Stimulated activated CD4-positive, alpha-beta T cell treated with anti-CD3 and anti-CD28 coated beads, Interleukin-2, amount 100 ng/mL, for 24 hours (primary cell): ENCODE measurements at places on chromosomes 3 and 15.
A peak's percentile ranks its signal among the peaks of the same experiment; 100 is the strongest.

DNA sequence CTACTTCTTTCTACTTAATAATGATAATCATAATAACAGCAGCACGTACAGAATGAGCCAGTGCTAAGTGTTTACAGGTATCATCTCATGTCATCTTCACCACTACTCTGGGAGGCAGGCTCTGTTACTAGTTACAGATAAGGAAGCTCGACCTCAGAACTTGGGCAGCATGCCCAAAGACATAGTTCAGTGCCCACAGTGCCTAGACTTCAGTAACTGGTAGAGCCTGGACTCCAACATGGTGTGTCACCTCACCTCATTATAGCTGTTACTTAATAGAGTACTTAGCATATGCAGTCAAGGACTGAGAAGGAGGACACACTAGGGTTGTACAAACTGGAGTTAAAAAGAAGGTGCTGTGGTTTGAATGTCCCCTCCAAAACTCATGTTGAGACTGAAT lies 7.6 kb downstream of the GADL1 start:
- DNase-seq: no peak

DNA sequence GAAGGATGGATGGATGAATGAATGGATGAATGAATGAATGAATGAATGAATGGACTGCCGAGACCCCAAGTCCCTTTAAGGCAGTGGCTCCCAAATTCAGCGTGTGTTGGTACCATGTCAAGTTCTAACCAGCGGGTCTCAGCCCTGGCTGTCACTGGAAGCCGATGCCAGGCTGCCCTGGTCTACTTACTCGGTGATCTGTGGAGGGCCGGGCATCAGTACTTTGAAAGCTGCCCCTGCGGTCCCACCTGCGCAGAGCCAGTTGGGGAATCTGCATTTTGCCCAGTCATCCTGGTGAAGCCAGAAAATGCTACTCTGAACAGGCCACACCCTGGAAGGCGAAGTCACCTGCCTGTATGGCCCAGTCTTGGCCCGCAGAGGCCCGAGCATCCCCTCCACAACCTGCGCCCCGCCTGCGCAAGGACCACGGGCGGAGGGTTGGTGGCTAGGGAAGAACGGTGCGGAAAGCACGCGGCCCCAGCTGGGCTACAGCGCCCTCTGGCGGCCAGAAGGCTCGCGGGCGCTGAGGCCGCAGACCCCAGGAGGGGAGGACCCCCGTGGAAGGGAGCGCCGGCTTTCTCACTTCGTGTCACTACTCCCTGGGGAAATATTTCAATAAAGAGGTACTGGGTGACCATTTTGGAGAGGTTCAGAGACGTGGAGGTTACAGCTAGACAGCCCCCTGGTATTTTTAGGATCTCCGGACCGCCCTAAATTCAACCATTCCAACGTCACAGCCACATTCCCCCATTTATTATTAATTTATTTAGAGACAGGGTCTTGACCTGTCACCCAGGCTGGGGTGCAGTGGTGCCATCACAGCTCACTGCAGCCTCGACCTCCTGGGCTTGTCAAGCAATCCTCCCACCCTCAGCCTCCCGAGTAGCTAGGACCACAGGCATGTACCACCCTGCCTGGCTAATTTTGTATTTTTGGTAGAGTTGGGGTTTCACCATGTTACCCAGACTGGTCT lies 34.9 kb downstream of the PRKCD start:
- DNase-seq: peak; percentile 72

DNA sequence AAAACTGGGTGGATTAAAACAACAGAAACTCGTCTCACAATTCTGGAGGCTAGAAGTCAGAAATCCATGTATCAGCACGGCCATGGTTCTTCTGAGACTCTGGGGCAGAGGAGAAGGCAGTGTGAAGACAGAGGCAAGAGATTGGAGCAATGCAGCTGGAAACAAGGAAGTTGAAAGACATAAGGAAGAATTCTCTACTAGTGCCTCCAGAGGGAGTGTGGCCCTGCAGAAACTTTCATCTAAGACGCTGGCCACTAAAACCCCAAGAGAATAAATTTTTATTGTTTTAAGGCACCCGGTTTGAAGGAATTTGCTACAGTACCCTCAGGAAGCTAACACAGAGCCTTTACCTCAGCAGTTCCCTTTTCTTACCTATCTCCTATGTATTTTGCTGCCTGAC lies 1012.2 kb upstream of the CADM2 start:
- DNase-seq: no peak

DNA sequence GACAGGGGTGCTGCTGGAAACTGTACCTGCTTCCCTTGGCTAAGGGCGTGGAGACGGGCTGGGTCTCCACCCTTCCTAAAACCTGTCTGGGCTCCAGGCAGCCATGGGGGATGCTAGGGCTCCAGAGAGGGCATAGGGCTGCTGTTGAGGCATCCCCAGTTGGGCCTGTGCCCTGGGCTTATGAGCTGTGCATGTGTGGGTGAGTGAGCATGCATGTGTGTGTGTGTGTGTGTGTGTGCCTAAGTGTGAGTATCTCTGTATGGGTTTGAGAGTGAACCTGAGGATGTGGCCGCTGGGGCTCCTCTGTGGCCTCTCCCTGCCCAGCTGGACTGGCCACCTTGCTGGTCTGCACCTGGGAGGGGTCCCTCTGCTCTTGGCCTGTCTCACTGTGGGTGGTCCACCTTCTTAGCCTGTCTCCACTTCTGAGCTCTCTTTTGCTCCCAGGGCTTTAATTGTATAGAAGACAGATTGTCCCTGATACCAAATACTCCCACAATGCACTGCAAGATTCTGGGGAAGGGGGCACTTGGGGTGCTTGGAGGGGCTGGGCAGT lies 11.9 kb upstream of the TMEM115 start:
- DNase-seq: no peak

DNA sequence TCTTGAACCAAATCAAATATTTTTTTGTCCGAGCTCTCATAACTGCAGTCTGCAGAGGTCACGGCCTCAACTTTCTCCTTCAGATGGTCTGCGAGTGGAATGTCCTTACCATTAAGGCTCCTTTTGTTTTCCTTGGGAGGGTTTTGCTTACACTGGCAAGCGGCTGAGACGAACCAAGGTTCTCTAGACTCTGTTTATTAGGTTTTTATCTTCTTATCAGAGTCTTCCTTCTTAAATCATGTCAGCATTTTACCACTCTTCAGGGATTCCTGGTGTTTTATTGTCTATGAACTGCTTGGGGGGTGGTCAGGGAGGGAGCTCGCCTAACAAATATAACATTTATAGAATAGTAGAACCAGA lies 773.7 kb upstream of the NR2F2 start:
- no peak for DNase-seq

GRCh38 chr3:113623324-113623723 lies 73.1 kb downstream of the USF3 start:
- no peak for DNase-seq

- DNase-seq: no peak
Observed at GRCh38 chr3:46168583-46169345, 39.3 kb downstream of the CCR1 start.

DNA sequence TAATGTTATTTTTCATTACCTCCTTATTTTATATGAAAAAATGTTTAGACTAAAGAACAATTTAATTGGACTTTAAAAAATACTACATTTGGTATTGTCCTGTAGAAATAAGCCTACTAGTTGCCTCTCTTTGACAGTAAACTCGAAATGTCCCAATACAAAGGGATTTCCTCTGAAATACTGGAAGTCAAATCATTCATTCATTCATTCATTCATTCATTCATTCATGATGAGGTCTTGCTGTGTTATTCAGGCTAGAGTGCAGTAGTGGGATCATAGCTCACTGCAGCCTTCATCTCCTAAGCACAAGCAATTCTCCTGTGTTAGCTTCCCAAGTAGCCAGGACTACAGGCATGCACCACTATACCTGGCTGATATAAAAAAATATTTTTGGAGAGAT lies 50.6 kb upstream of the PYGO1 start:
- DNase-seq: no peak

DNA sequence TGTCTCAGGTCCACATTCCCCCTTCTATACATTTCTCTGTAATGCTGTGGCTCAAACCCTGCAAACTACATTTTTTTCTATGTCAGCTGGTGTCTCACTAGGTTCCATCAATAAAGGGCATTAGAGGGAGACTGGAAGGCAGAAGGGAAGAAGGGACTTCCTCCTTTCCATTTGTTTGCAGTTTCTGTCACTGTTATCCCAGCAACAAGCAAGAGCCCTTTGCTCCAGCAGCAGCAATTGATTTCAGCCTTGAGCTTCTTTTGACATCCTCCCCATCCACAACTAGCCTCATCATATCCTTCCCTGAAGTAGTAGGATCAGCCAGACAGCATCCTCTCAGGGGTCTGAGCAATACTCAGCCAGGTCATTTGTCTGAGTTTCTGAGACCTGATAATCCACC lies 5.3 kb upstream of the NCK1 start:
- DNase-seq: no peak

GRCh38 chr3:142723665-142723967 lies 218 bp upstream of the TRPC1 start:
- no peak for DNase-seq

- peak; percentile 26 for DNase-seq
Observed at GRCh38 chr3:180680097-180680430, 775 bp upstream of the CCDC39 start.

GRCh38 chr3:128760881-128761280 lies 34.9 kb downstream of the RAB7A start:
- DNase-seq: no peak

DNA sequence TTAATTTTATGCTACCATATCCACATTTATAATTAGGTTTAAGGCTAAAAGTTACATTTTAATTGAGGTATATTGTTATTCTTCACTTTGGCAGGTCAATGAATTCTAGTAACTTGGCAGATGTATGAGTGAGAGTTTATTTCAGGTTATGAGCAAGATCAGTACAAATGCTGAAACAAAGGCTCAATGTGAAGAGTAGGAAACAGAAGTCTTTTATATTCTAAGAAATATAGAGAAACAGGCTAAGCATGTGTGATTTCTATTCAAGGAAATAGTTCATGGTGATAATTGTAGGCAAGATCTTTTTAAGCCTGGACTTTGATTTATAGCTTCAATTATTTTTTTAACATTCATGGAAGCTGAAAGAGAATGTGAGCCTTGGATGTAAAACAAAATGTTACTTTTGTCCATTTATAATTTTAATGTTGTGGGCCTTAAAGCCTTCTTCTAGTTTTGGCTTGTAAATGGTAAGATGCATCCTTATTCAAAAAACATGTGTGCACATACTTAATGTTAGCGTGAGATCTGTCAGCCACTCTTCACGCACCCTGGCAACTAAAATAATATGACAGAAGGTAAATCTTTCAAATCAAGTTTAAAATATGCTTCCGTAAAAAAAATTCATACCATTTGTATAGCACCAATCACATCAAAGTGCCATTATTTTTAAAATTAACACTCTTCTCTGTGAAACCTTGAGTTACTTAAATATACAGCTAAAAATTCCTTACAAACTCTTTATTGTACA lies 22.8 kb upstream of the OSTN start:
- DNase-seq: no peak

GRCh38 chr3:156461889-156462288 lies 93.0 kb downstream of the SSR3 start:
- no peak for DNase-seq

DNA sequence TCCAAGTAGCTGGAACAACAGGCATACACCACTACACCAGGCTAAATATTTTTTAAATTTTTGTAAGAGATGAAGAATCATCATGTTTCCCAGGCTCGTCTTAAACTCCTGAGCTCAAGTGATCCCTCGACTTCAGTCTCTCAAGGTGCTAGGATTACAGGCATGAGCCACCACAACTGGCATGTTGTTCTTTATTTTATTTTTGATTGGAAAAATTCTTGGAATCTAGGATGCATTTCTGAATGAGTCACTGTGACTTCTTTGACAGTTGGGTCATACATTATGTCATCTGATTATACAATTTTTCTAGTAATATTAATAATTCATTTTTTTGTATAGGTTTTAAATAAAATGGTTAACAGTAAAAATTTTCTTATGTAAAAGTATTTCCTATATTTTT lies 870.2 kb downstream of the SI start:
- no peak for DNase-seq

DNA sequence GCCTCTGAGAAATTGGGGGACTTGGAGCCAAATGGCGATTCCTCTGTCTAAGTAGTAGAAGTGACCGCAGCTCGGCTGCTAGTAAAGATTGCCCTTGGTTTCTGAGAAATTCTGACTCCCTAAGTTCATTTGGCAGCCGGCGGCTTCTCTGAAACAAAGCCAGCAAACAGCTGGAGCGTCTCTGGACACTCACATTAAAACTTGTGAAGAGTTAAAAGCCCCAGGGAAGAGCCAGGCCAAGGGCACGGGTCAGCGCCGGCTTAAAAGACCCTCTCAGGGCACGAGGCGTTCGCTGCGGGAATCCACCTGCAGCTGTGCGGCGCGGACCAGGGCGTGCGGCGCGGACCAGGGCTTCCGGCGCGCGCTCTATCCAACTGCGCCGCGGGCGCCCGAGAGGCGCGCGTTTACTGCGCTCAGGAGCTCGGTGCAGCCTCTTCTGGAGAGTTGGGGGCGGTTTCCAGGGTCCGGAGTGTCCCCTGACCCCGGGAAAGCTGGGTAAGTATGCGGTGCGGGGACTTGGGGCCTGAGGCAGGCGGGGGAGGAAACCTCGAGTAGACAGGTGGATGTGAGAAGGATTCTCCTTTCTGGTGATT lies at the start of gene COL6A5:
TSS of gene COL6A5 (plus strand) at position 186 of the 593 bp plus-strand sequence. CDS start 27,967 bp downstream, outside the sequence.
- no peak for DNase-seq

GRCh38 chr15:64696481-64696880 lies 78.9 kb downstream of the RBPMS2 start:
- DNase-seq: no peak

- no peak for DNase-seq
Observed at GRCh38 chr15:40248006-40248783, 9.3 kb downstream of the PAK6 start.

GRCh38 chr15:59762558-59762957 lies 73.4 kb upstream of the BNIP2 start:
- no peak for DNase-seq

GRCh38 chr3:114128826-114129225 lies 50.0 kb downstream of the DRD3 start:
- DNase-seq: no peak

- no peak for DNase-seq
Observed at GRCh38 chr3:13403847-13404246, 16.3 kb downstream of the NUP210 start.

DNA sequence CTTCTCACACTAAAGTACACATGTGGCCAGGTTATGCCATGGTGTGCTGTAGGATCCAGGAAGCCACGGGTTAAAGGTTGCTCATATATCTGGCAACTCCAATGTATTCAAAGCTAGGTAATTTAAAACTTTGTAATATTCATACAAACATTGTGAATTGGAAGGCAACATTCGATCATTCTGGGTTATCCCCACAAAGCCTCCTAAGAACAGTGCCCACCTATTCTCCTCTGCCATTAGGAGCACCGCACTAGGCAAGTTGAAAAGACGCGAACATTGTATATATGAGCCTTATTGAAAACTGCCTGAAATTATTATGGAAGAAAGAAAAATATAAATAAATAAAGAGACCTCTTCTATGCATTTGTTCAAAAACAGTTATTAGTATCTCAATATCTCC lies 228.2 kb downstream of the IGSF11 start:
- DNase-seq: no peak

- DNase-seq: no peak
Observed at GRCh38 chr3:33171580-33171979, 47.0 kb downstream of the SUSD5 start.

- no peak for DNase-seq
Observed at GRCh38 chr15:27770086-27770607, 329.0 kb downstream of the OCA2 start.
